SHP77 (cell line): ENCODE measurements at places on chromosomes 11 and 22.

DNA sequence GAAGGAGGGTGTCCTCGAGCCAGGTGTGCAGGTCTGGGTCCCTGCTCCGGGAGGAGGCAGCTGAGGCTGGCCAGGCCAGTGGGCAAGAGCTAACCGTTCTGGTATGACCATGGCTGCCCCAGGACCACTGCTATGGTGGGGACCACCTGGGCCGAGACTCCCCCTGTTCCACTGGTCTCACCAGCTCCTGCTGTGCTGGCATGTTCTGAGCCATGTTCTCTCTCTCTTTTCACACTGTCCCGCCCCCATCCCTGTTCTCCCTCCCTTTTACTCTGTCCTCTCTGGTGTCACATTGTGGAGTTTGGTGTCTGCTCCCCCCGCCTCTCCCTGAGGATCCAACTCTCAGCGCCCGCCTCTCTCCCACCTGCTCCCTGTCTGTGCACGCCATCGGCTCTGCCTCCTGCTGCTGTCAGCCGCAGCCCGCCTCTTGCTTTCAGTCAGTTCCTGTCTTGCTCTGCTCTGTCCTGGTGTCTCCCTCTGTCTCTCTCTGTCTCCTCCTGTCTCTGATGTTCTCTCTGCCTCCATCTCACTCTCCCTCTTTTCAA, 66.4 kb downstream of the LRRC32 start:
- peak; percentile 47 for DNase-seq

GRCh38 chr22:24427500-24428164, at the start of gene ADORA2A:
TSS of gene ADORA2A (plus strand) at chr22:24427599. CDS start at chr22:24433405, 5,806 bp downstream.
- DNase-seq = peak; percentile 45

DNA sequence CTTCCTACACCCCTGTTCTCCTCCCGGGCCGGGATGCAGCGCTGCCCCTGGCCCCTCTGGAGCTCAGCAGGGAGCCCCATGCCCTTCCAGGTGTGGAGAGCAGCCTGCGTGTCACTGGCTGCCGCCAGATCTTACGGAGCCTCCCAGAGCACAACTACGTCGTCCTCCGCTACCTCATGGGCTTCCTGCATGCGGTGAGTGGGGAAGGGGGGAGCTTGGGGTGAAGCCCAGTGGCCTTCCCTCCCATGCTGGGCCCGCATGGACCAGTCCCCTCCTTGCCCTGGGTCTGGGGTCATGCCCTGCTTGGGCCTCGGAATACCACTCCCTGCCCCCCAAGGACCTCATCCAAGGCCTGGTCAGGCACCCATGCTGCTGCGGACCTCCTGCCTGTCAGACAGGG, 107.3 kb downstream of the ARHGAP8 start:
- DNase-seq = no peak

DNA sequence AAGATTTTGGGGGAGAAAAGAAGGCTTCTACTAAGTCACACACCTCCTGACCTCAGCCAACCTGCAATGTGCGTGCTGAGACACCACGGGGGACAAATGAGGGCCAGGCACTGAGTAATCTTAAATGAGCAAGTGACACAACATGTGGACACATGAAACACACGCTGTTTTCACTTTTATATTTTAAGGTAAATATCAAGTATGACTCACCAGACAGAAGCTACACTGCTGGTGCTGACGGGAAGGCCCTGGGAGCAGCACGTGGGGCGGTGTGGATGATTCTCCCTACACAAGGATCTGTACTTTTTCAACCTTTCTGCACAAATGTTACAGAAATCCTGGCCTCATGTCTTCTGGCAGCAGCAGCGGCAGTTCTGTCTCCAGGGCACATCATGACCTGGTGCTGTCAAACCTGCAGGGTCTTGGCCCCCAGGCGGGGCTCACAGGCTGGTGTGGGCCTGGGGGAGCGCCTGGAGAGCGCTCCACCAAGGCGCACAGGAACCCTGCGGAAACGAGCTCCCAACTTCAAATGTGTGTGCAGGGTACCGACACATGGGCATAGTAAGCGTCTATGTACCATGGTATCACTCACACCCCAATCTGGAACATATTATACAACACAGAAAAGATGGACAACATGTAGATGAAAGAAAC, 61.7 kb downstream of the DGCR2 start:
- no peak for DNase-seq

GRCh38 chr22:45904236-45904635, 72.7 kb downstream of the WNT7B start:
- no peak for DNase-seq

- no peak for DNase-seq
Observed at GRCh38 chr11:8101421-8101820, 20.4 kb downstream of the TUB start.

- DNase-seq = no peak
Observed at GRCh38 chr11:113465786-113466185, 9.4 kb downstream of the DRD2 start.

GRCh38 chr11:34525098-34525497, 11.5 kb upstream of the ELF5 start:
- no peak for DNase-seq

DNA sequence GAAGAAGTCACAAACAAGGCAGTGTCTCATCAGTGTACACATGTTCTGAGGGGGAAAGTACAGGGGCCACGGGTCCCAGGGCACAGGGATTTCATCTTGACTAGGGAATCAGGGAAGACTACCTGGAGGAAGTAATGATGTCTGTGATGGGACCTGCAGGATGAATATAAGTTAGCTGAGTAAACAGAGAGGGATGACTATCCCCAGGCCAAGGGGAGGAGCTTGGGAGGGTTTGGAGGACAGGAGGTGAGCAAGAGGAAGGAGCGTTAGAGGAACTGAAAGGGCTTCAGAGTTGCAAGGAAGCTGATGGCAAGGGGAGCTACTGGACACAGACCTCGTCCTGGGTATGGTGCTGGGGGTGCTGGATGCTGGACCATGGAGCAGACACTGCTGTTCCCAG, 56.4 kb downstream of the TRAF6 start:
- DNase-seq = no peak

GRCh38 chr11:134536677-134537076, 124.6 kb upstream of the B3GAT1 start:
- no peak for DNase-seq

GRCh38 chr11:131534611-131535010, 164.2 kb downstream of the NTM start:
- no peak for DNase-seq
